ENCODE measurements at places on chromosomes 7 and 10. TPM values are rescaled to one million over a fixed set of nuclear protein-coding genes. Genes with fewer than 3 reads are reported as not detected.

GRCh38 chr7:83178066-83178465 lies 15.4 kb upstream of the PCLO start:
- no peak for DNase-seq
- H3K27me3 ChIP-seq, result no peaks in the 10 kb centered on the region
- no peak overlapping the region for H3K4me3 ChIP-seq
- H3K36me3 ChIP-seq, result no peaks in the 10 kb centered on the region

DNA sequence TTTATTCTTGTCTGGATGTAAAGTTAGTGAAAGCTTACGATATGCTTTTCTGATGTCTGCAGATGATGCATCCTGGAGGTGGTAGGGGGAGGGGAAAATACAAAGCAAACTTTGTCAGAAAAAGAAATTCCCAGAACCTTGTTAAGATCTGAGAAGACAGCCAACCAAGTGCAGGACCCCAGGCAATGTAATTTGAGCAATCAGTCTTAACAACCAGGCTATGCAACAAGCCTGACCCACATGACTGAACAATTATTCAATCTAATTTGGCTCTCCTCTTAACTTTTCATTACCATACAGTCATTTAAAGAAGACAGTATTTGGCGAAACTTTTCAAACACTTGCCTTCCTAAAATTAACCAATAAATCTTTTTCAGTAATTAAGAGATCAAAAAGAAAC lies 74.5 kb downstream of the DNAJC1 start:
- DNase-seq, result no peak
- H3K4me3 ChIP-seq, result no peak overlapping the region
- no peaks in the 10 kb centered on the region for H3K36me3 ChIP-seq
- no peaks in the 10 kb centered on the region for H3K4me1 ChIP-seq

DNA sequence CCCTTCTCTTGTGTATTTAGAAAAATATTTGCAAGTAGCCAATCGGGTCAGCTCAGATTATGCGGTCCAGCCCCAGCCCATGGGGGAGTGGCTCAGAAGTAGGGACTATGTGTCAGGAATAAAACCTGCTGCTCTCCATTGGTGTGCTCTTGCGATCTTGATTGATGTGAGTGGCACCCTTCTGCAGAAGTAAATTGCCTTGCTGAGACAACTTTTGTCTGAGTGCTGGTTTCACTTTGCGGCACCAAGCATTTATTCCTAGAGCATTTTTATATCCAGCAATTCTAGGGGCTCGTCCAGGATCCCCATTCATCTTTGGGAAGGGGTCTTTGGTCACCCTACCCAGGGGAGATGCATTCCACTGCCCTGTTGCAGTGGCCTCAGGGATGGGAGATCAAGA lies 26.1 kb upstream of the FAM221A start:
- H3K27me3 ChIP-seq, result no peaks in the 10 kb centered on the region
- H3K4me1 ChIP-seq, result no peaks in the 10 kb centered on the region
- H3K27ac ChIP-seq, result no peak overlapping the region

DNA sequence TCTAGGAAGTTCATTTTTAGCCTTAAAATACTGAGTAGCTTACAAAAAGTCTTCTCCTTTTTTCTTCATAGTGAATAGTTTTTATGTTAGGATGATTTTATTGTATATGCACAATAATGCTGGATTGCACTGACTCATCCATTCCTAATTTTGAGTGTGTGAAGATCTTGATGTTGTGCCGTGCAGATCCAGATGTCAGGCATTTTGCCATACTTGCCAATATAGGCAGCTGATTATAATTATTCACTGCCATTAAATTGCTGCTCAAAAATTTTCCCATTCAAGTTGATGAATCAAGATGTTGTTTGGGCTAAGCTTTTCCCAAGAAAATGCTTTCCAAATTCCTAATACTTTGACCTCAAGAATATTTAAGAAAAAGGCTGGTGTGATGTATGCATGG lies 218.3 kb downstream of the AHR start:
- H3K27ac ChIP-seq, result no peak overlapping the region
- H3K27me3 ChIP-seq, result no peaks in the 10 kb centered on the region
- H3K4me1 ChIP-seq, result no peaks in the 10 kb centered on the region

GRCh38 chr7:146235195-146235594 lies 118.6 kb downstream of the CNTNAP2 start:
- DNase-seq, result no peak
- no peak overlapping the region for H3K4me3 ChIP-seq
- no peaks in the 10 kb centered on the region for H3K36me3 ChIP-seq

GRCh38 chr7:3245077-3245476 lies 56.0 kb upstream of the SDK1 start:
- H3K4me3 ChIP-seq, result no peak overlapping the region
- no peaks in the 10 kb centered on the region for H3K36me3 ChIP-seq
- H3K27me3 ChIP-seq, result no peaks in the 10 kb centered on the region

DNA sequence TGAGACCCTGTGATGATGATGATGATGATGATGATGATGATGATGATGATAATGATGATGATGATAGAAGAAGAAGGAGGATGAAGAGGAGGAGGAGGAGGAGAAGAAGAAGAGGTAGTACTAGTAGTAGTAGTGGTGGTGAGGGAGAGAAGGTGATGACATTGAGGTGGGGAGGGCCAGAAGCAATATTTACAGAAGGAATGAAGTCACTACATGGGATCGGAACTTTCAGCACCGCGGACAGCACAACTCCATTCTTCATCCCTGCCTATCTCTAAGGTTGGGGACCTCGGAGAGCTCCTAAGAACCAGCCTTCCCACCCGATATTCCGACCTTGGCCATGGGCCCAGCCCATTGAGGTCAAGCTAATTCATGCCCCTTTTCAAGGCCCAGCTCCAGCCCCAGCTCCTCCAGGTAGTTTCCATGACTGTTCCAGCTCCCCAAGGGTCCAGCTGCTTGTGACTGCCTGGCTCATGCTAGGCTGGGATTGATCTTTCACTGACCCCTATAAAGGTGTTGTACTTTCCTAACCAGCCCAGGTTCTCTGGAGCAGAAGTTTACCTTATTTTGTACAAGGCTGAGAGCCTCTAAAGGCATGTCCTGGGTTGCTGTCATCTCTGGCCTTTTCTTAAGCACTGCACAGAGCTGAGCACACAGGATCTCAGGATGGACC lies 10.3 kb downstream of the CRHR2 start:
- H3K27me3 ChIP-seq, result no peaks in the 10 kb centered on the region
- no peaks in the 10 kb centered on the region for H3K36me3 ChIP-seq
- H3K4me1 ChIP-seq, result no peaks in the 10 kb centered on the region
- H3K4me3 ChIP-seq, result no peak overlapping the region
- DNase-seq, result no peak

- no peaks in the 10 kb centered on the region for H3K4me1 ChIP-seq
- no peaks in the 10 kb centered on the region for H3K27me3 ChIP-seq
- H3K27ac ChIP-seq, result no peak overlapping the region
- no peak for DNase-seq
- H3K4me3 ChIP-seq, result no peak overlapping the region
- H3K36me3 ChIP-seq, result no peaks in the 10 kb centered on the region
Measured at GRCh38 chr10:3398825-3399646, 226.5 kb upstream of the PITRM1 start.

GRCh38 chr10:8331896-8332729 lies 277.6 kb downstream of the GATA3 start:
- H3K27me3 ChIP-seq, result no peaks in the 10 kb centered on the region
- H3K36me3 ChIP-seq, result no peaks in the 10 kb centered on the region
- DNase-seq, result peak; percentile 95
- peaks cover 23% of the 10 kb centered on the region for H3K4me1 ChIP-seq
- peak overlapping the region; percentile 83 for H3K27ac ChIP-seq
- H3K4me3 ChIP-seq, result peak overlapping the region; percentile 71

DNA sequence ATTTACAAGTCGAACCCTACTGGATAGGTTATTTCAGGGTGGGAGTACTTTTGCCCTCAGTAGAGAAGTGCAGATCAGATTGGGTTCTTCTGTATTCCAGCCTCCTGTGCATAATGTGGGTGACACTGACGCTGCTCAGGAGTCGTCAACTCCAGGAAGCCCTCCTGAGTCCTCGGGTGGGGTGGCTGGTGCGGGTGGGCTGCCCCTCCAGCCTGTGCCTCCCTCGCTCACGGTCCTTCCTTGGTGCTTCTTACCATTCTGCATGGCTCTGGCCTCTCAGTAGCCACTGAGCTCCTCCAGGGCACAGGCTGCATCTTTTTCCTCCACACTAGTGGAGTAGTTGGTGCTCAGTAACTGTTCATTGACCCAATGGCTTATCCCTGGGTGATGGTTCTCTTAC lies 4.3 kb downstream of the CDH23 start:
- H3K4me1 ChIP-seq, result no peaks in the 10 kb centered on the region
- H3K36me3 ChIP-seq, result no peaks in the 10 kb centered on the region
- no peaks in the 10 kb centered on the region for H3K27me3 ChIP-seq
- no peak overlapping the region for H3K27ac ChIP-seq

GRCh38 chr7:2470204-2471021 lies 5.8 kb downstream of the GRIFIN start:
- H3K27ac ChIP-seq, result no peak overlapping the region
- no peaks in the 10 kb centered on the region for H3K36me3 ChIP-seq
- H3K27me3 ChIP-seq, result no peaks in the 10 kb centered on the region
- no peak for DNase-seq

DNA sequence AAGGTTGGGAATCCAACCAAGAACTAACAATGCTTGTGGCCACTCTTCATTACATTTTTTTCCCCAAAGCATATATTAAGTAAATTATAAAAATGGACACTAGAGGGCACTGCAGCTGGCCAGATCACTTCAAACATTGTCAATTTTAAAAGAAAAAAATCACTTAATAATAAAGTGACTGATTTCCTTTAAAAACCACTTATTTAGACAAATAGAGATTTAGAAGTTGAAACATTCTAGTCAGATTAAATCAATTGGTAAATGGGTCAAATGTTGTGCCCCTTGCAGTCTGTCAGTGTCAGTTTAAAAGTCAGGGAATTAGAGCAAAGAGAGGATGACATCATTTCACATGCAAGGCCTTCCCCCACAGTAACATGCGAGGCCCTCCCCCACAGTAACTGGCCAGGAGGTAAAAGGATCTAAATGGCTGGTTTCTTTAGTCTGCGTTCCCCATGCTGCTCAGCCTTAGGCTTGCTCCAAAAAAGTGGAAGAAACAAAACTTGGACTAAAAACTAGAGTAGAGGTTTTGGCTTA lies 177.9 kb downstream of the SKAP2 start:
- H3K4me3 ChIP-seq, result no peak overlapping the region
- peak; percentile 34 for DNase-seq

The MEST gene
- total RNA-seq, result 0.76 TPM

The CAV1 gene
- total RNA-seq, result 0.19 TPM

The CLEC2L gene
- not detected for total RNA-seq

The CYP3A4 gene
- not detected for total RNA-seq

The C10orf90 gene
- total RNA-seq, result not detected

Measured in naive thymus-derived CD4-positive, alpha-beta T cell (primary cell).